ENCODE measurements at places on chromosomes 5 and 9. TPM values are rescaled to one million over a fixed set of nuclear protein-coding genes. Genes with fewer than 3 reads are reported as not detected.

NEURL1B gene
- 0.04 TPM for total RNA-seq

DOK3 gene
- 9.8 TPM for total RNA-seq

SLCO4C1 gene
- total RNA-seq: 0.11 TPM

BTNL3 gene
- total RNA-seq: not detected

F2RL1 gene
- total RNA-seq: 2.8 TPM

MEF2C gene
- total RNA-seq: 0.15 TPM

SLC1A3 gene
- not detected for total RNA-seq

MARCOL gene
- not detected for total RNA-seq

ITGA2 gene
- 6.3 TPM for total RNA-seq

CORO2A gene
- total RNA-seq: 6.0 TPM

PRKACG gene
- not detected for total RNA-seq

C5orf46 gene
- total RNA-seq: not detected
